ENCODE measurements at places on chromosomes 3 and 15. TPM values are rescaled to one million over a fixed set of nuclear protein-coding genes. Genes with fewer than 3 reads are reported as not detected.

REC114 gene
- not detected for total RNA-seq

RETNLB gene
- total RNA-seq: not detected

PAQR5 gene
- total RNA-seq: 93.4 TPM

ADAMTS7 gene
- 8.5 TPM for total RNA-seq

MYRIP gene
- total RNA-seq: not detected

RARB gene
- total RNA-seq: 6.7 TPM

C3orf20 gene
- total RNA-seq: not detected

GP5 gene
- 0.01 TPM for total RNA-seq

ARL8B gene
- total RNA-seq: 61.9 TPM

STAC gene
- 1.9 TPM for total RNA-seq

TMEM207 gene
- total RNA-seq: not detected

OR5K2 gene
- not detected for total RNA-seq

SLC2A2 gene
- total RNA-seq: not detected

ATP8B4 gene
- 1.0 TPM for total RNA-seq

EXOSC7 gene
- 46.5 TPM for total RNA-seq

FEZF2 gene
- not detected for total RNA-seq

ESYT3 gene
- total RNA-seq: 0.37 TPM

LOXL1 gene
- 0.70 TPM for total RNA-seq

CHDH gene
- 1.8 TPM for total RNA-seq

ARHGAP11A gene
- 67.8 TPM for total RNA-seq

SEMA7A gene
- 1.6 TPM for total RNA-seq

NR1I2 gene
- total RNA-seq: not detected

CHRNA5 gene
- total RNA-seq: 29.3 TPM

CATSPER2 gene
- 0.24 TPM for total RNA-seq

RAD54L2 gene
- total RNA-seq: 3.9 TPM

SLITRK3 gene
- not detected for total RNA-seq

LRRC3B gene
- not detected for total RNA-seq

GP9 gene
- total RNA-seq: not detected

SEMA3F gene
- 20.9 TPM for total RNA-seq

MYO9A gene
- 8.8 TPM for total RNA-seq

TMCO5A gene
- not detected for total RNA-seq

ZCWPW2 gene
- not detected for total RNA-seq

COLQ gene
- 0.25 TPM for total RNA-seq

SHQ1 gene
- 15.8 TPM for total RNA-seq

SLC12A6 gene
- 3.5 TPM for total RNA-seq

CCR2 gene
- not detected for total RNA-seq

IL17RD gene
- total RNA-seq: 0.97 TPM

CMTM8 gene
- total RNA-seq: 14.7 TPM

PCCB gene
- 29.7 TPM for total RNA-seq

FBLN2 gene
- total RNA-seq: 1.7 TPM

TRIM42 gene
- not detected for total RNA-seq

Measured in A549 treated with AZD2906 at 1 μM for 4 hours (cell line).